ENCODE measurements at places on chromosomes 4 and X.

DNA sequence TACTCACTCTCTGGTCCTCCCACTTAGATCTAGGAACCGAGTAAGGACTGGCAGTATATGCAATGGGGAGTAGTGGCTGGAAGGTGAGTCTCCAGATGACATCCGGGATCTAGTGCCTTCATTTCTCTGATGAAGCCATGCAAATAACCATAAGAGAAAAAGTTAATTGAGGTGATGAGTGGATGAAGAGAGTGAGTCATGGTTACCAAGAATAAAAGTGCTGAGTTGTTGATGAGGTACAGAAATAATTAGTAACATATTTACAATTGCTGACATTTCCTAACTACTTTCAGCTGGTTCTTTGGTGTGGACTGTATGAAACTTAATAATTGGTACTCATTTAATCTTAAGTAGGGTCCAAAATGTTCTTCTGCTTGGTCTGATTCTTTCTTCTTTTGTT lies 146.7 kb upstream of the PITX2 start:
- DNase-seq: no peak

DNA sequence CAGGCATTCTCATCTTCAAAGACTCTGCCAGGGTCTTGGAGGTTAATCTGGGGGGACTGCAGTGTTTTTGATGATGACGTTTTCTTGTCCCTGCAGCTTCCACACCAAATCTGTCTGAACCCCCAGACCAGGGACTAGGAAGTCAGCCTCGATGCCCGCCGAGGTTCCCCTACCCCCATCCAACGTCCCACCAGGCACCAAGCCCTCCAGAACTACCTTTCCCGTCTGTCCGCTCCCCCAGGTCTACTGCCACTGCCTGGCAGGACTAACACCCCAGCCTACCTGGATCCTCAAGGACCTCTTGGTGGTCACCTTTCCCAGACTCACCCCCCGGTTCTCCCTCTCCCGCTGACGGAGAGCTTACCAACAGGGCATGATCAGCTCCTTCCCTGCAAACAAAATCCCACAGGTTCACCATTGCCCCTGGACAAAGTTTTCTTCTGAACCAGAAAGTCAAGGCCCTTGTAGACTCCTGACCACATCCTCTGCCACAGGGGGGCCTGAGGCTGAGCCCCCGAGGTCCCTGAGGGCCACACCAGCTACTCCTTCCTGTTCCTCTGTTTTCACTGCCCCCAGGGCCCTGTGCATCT lies 40.9 kb downstream of the HMX1 start:
- no peak for DNase-seq

- no peak for DNase-seq
Measured at GRCh38 chr4:29073571-29073970, 1646.6 kb upstream of the PCDH7 start.

DNA sequence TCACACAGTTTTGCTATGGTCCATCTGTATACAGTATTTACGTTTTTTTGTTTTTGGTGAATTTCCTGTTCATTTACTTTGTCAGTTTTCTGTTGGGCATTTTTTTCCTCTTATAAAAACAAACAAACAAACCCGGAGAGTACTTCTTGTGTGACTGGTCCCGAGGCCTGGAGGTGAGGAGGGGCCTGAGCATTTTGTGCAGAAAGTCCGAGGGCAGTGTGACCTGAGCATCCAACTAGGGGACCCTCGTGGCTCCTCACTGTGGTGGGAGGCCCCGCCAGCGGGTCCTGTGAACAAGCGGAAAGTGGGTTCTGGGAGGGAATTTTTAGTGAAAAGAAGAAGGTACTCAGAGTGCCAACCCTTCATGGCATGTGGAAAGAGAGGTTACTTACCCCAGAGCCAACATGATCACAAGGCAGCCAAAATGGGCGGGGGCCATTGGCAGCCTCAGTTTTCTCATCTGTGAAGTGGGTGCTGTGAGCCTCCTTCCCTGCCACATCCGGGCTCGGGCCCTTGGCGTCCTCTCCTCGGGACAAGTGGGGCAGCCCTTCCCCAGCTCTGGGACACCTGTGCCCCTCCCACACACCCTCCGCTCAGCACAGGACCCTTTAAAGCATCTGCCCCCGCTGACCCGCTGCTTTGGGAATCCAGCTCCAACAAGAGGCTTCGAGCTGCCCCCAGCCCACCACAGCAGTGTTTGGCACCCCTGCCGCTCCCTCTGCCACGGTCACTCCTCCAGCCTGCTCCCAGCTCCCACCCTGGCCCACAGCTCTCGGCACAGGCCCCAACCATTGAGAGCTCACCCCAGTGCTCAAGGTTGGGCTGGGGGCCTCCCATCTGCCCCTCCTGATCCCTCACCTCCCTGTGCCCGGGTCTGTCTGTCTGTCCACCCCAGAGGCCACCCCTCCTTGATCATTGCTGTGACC lies 22.8 kb upstream of the GPR78 start:
- DNase-seq: no peak

GRCh38 chr4:168321006-168321405 lies 2.5 kb upstream of the DDX60 start:
- no peak for DNase-seq

DNA sequence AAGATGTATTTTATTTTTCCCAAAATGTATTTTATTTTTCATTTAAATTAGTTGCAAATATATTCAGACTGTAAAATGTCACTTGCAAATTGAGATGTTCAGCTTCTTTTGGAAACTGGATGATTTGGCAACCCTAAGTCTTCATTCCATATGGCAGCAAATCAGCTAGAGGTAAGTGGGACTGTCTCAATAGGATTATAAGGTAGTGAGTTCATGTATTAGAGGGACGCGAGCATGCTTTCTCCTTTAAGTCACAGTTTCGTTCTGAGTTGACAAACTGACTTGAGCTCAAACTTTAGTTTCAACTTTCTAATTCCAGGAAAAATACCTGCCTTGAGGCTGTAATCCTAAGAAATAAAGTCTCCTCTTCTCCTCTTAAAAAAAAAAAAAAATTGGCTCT lies 44.2 kb upstream of the TMEM131L start:
- DNase-seq: no peak

DNA sequence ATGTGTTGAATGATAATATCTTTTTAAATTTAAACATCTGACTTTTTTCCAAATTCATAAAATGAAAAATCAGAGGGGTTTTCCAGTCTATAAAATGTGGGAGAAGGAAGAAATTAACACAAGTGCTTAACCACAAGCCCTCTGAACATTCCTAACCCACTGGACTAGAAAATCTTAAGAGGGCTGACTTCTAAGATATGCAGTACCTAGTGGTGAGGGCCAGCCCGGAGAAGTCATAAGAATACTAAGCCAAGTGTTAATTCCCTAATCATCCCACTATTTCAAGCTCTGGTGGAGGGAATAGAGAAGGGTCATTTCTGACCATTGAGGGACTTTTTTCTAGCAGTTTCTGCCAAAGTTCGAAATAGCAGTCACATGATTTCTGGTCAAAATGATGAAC lies 86.9 kb upstream of the NEIL3 start:
- DNase-seq: no peak

GRCh38 chr4:14386196-14386595 lies 616.1 kb upstream of the CPEB2 start:
- no peak for DNase-seq

- no peak for DNase-seq
Measured at GRCh38 chr4:99120501-99120900, 23.6 kb downstream of the ADH4 start.

- no peak for DNase-seq
Measured at GRCh38 chrX:97065973-97066372, 182.3 kb downstream of the RPA4 start.

GRCh38 chr4:8575457-8575856 lies 4.7 kb upstream of the GPR78 start:
- DNase-seq: no peak

DNA sequence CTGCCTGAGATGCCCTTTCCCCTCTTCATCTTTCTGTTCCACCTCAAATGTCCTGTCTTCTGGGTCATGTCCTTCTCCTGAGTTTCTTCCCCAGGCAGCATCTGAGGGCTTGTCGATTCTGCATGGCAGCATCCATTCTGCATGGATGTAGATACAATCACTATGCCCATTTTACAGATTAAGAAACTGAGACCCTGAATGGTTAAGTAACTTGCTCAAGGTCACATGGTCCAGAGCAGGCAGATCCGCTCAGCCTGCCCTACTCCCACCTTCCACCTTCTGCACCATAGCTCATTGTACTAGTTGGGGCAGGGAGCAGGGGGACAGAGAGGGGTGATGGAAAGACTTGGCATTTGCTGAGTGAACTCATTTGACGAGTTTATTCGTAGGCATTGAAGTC lies 32.0 kb downstream of the ZNF185 start:
- no peak for DNase-seq

GRCh38 chr4:94714365-94715160 lies 43.2 kb upstream of the BMPR1B start:
- DNase-seq: no peak

DNA sequence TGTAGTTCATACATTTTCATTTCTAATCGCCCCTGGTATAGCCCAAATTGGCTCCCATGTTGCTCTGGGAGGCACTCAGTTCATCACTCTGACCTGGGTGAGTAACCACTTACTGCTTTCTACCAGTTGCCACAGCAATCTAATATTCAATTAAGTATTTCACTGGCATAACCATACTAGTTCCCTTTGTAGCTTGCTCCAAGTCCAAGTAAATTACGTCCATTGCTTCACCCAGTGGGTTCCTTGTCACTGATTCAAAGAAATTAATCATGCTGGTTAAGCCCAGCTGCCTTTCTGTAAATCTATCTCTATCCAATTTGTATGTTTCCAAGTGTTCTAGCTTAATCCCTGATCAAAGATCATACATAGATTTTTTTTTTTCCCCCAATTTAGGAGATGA lies 92.0 kb upstream of the CBR4 start:
- no peak for DNase-seq

DNA sequence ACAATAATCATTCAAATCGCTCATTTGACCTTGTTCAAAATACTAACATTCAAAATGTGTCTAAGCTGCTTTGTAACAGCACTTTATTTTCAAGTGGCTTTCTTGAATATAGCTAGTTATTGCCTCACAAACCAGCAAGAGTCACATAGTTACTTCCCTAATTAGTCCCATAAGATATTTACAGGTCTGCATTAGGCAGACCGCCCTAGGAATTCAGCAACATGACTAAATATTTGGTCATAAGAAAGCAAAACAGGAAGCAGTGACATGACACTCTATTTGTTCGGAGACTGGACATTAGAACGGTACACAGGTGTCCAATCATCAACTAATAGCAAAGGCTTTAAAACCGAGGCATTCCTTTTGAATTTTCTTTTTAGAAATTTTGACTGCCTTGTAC lies 262.0 kb downstream of the COL25A1 start:
- DNase-seq: no peak

GRCh38 chr4:167555338-167556022 lies 321.2 kb upstream of the SPOCK3 start:
- DNase-seq: no peak

- no peak for DNase-seq
Measured at GRCh38 chr4:85672959-85673358, 198.0 kb downstream of the ARHGAP24 start.

GRCh38 chr4:103842076-103842475 lies 122.3 kb upstream of the TACR3 start:
- no peak for DNase-seq

DNA sequence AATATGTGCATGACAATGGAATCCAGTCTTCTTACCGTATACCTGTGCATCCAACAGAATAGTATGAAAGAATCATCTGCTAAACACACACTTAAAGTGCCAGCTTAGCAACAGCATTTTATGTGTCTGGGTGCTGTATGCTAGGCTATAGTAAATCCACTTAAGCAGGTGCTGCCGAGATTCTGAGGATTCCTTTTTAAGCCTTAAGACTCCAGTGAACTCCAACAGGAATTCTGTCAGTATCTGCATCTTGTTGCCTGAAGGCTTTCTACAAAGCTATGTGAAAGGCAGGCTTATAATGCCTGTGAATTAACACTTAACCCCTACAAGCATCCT lies 1076.4 kb upstream of the PABPC4L start:
- no peak for DNase-seq

GRCh38 chr4:168480931-168481611 lies 779 bp upstream of the DDX60L start:
- DNase-seq: no peak

DNA sequence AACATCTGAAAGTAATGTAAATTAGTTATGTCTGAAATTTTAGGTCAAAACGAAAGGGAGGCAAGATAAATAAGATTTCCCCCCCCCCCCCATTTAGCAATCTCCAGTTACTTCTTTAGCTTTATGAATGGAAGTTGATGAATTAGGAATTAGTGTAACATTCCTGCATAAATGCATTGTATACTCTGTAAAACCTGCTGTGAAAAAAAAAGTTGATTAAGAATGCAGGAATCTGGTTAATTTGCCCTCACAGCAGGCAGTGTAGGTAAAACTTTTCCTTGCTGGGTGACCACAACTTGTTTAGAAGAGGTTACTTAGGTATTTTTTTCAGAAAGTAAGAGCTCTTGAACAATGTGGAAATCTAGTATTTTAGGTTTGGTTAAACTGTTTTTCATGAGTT lies 15.3 kb downstream of the LARP7 start:
- no peak for DNase-seq

DNA sequence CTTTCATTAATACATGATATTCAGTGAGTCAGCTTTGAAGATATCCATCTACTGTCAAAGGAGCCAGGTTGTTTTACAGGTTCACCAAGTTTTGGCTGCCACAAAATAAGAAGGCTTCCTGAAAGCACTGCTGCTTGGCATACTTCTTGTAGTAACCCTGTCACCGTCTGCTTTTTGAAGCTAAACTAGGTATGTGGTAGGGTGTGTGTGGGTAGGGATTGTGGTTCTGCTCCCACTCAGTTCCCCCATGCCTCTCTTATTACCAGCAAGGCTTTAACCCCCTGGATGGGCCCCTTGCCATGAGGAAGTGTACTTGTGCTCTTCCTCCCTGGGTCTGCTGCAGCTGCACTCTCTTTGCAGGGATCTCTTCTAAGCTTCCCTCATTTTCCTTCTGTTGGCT lies 191.2 kb downstream of the BANK1 start:
- DNase-seq: no peak

DNA sequence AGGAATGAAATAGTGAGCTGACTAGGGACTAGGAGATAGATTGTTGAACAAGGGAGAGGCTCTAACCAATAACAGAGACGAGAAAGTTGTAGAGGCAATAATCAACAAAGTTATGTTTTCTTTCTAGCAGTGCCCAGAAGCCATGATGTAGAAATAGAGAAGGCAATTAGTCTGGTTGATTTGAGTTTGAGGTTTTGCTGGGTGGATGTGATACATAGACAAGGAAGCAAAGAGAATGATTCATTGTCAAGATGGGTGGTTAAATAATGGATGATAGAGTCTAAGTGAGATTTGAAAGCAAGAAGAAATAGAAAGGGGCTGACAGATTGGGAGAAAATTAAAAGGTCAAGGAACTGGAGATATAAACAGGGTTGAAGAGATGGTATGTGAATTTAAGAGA lies 11.2 kb downstream of the RBM41 start:
- DNase-seq: no peak

GRCh38 chr4:128308986-128309385 lies 21.4 kb upstream of the PGRMC2 start:
- no peak for DNase-seq
